ENCODE measurements at places on chromosomes 2 and 18.

GRCh38 chr18:35672897-35673296 is 91.4 kb downstream of the GALNT1 start:
- DNase-seq: no peak

DNA sequence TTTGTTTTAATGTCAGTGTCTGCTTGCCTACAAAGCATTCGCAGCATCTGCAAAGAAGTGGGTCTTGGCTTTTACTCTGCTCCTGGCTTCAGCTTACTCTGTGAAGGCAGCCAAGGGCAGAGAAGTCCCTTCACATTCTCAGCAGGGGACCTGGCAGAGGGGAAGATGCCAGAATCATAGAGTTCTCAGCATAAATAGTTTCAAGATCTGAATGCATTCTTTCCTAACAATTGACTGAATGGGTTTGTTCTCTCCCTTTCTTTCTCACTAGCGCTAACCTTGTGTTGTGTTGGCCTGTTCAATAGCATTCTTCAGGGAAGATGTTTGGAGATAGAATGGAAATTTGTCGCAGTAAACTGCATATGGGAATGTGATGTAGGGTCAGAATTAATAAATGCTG is 106.9 kb downstream of the FARSB start:
- DNase-seq: no peak

- DNase-seq: no peak
Measured at GRCh38 chr2:234632527-234633391, 135.9 kb upstream of the ARL4C start.

GRCh38 chr2:237389831-237390230 is 24.1 kb downstream of the COL6A3 start:
- DNase-seq: no peak

GRCh38 chr2:1581965-1582625 is 162.2 kb downstream of the PXDN start:
- no peak for DNase-seq

DNA sequence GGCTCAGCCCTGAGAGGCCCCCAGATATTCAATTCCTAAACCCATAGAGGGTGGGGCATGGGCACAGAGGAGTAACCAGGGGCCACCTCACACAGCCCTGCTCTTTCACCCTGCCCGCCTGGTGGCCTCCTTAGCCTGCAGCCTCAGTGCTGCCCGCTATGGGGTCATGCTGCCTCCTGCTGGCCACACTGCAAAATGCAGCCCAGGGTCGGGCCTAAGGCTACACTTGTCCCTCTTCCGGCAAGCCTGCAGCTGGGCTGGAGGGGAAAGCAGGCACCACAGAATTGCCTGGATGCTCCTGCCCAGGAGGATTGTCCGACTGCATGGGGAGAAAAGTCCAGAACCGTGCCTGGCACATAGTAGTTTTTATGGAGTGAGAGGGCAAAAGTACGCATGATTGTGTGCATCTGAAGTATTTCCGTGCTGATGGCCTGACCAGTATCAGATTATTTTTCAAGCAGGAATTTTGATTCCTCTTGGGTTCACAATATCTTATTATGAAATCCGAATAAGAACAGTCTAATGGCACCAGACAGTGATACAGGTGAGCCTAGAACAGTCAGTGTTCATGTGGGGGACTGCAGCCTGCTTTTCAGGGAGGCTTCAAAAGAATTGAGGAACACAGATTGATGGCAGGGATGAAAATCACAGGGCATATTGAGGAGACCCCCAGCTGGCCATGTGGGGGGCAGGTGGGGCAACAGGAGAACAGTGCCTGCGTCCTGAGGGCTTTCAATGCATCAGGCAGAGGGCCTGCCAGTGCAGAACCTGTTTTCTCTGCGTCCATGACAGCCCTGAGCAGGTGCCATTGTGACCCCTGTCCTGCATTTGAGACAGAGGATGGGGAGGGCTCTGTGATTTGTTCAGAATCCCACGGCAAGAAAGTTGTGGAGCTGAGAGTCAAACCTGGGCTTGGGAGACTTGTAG is 51.2 kb upstream of the ALPP start:
- peak; percentile 76 for DNase-seq

- DNase-seq: no peak
Measured at GRCh38 chr18:60981682-60982328, 351.4 kb upstream of the CDH20 start.

GRCh38 chr18:361941-362310 is 94.1 kb upstream of the THOC1 start:
- no peak for DNase-seq

GRCh38 chr2:226790011-226790410 is 9.6 kb downstream of the IRS1 start:
- DNase-seq: no peak

DNA sequence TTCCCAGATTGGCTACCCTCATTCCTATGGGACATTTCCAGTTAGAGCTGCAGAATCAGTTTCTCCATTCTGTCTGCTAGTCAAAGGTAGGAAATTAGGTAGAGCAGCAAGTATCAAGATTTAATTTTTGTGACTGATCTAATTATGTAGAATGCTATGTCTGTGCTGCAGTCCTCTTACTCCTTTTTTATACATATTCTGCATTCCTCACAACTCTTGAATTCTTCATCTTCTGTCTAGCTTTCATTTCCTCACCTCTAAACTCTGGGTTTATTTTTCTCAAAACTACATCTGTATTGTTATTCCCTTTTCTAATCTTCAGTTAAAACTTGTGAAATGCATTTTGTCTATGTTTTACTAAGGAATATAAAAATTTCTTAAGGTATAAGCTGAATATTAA is 8.6 kb downstream of the SGO2 start:
- DNase-seq: no peak

DNA sequence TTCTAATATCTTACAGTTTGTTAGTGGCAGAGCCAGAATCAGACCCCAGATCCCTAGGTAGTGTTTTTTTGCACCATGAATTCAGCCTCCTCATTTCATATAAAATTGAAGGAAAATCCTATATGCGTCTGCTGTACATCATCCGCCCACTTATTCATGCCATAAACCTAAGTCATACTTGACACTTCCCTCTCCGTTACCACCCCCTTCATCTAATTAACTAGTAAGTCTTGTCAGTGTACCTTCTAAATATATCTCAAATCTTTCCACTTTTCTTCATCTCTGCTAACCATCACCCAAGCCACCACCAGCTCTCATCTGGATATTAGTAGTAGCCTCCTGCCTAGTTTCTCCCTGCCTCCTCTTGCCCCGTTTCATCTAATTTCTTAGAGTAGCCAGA is 248.7 kb upstream of the SIX3 start:
- DNase-seq: no peak

All from CD4-positive, alpha-beta T cell treated with Interleukin-15 for 1 hour (primary cell).